ENCODE measurements at places on chromosomes 1 and 21.

- DNase-seq: peak; percentile 38
These were observed at the start of gene OLIG1 for GRCh38 chr21:33069994-33070743. Gene OLIG1 (plus strand): TSS chr21:33070141. CDS start chr21:33070247, 106 bp downstream.

DNA sequence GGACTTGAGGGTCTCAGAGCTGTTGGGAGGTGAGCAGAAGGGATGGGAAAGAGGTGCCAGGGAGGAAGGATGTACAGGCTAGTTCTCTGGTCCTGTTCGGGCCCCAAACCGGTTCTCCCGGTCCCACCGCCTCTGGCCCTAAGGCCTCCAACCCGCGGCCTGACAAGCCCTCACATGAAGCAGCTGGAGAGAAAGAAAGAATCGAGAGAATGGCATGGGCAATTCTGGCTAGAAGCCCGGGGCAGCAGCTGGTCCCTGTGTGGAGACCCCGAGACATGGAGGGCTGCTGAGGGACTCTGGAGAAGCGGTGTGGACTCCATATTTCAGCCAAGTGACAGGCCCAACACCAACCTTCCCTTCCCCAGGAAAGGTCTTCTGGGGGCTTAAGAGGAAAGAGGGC, 730 bp downstream of the CDC42SE1 start:
- no peak for DNase-seq

DNA sequence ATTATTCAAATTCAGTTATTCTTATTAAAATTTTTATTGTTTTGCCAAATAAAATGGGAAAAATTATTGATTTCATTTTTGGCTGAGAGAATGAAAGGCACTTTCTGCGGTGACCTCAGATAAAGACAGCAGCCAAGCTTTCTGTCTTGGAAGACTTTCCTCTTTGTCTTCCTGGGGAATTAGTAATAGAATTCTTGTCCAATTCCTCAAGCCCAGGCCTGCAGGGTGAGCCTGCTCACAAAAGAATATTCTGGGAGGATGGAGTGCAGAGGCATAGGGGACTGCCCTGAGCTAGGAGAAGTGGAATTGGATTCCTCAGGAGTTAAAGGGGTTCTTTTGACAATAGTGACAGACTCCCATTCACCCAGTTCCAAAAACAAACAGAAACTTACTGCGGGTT, 614.5 kb upstream of the ADGRL2 start:
- DNase-seq: no peak

DNA sequence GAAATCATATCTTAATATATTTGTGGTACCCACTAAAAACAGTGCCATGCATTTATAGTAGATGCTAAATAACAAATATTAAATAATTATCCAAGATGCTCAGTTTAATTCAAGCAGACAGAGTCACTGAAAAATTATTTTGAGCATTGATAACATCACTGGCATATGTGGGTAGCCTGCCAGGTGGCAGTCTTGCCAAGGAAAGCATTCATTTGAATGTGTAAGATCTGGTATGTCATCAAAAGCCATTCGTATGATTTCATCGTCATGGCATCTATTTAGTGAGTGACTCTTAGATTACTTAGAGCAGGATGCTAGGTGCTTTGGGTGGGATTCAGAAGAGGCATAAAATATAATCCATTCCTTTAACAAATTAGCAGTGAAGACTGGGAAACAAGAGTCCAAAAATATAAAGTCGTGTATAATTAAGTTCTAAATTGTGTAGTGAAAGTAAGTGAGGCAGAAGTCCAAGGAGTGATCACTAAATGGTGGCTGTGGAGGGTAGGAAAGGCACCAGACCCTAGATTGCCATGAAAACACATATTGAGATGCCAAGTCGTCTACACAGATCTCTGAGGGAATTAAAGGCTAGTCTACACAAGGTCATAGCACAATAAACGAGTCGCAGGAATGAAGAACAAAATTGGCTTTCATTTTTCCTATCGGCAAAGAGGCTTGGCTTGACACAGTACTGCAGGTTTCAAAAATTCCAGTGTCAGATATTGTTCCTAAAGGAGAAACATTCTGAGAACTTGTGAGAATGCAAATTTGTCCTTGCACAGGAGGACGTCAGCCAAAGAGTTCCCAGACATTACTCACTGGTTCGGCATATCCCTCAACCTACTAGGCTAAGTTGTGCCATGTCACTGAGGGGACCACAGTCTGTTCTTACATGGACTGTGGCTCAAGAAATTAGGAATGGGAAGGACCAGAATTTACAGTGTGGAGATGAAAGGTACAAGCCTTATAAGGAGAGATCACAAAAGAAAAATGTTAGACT, 130.8 kb downstream of the LYPLAL1 start:
- DNase-seq: no peak

- DNase-seq: peak; percentile 83
These were observed 11.0 kb upstream of the RNU1-3 start for GRCh38 chr1:16677552-16678431.

GRCh38 chr1:197422993-197423392, 154.9 kb downstream of the CRB1 start:
- DNase-seq: no peak

GRCh38 chr1:221172841-221173240, 293.6 kb downstream of the HLX start:
- no peak for DNase-seq

DNA sequence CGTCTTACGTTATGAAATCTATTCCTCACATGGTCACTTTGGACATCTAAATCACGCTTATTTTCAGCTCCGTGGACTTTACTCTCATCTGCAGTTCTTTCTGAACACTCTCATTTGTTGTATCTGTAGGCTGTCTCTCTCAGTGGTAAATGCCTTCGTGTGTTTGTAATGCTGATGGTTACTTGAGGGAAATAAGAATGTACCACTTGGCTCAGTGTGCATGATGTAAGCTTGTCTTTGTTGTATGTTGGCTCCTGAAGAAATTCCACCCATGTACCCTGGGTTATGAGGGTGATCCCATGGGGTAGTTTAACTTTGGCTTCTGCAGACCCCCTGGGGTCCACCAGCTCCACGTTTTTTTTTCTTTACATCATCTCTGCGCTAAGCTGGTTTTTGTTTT, 378.4 kb downstream of the SETD4 start:
- no peak for DNase-seq

- DNase-seq: no peak
These were observed 8.1 kb upstream of the ACOT7 start for GRCh38 chr1:6401673-6402072.

- DNase-seq: no peak
These were observed 53.1 kb downstream of the SH3GLB1 start for GRCh38 chr1:86757272-86757984.

- no peak for DNase-seq
These were observed 531.1 kb upstream of the ADAMTS5 start for GRCh38 chr21:27498025-27498424.

DNA sequence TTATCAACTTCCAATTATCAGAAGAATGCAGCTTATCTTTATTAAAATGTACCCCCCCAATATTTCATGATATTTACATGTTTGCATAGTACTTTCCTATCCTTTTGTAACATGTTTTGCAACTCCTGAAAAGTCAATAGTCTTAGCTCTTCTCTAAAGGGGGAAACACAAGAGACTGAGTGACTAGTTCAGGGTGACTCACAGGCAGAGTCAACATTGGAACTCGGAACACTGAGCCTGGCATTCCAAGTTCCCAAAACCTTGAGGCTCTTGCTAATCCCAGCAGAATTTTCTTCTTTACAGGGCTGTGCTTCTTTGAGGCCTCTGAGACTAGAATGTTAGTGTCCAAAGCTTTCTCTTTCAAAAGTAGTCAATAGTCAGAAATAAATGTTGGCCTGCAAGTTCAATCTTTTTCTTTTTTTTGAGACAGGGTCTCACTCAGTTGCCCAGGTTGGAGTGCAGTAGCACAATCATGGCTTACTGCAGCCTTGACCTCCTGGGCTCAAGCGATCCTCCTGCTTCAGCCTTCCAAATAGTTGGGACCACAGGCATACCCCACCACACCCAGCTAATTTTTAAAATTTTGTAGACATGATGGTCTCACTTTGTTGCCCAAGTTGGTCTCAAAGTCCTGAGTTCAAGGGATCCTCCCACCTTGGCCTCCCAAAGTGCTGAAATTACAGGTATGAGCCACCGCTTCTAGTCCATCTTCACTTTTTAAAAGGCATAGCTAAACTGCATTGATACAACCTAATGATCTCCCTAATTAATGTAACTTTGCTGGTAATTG, 37.5 kb downstream of the ZNF281 start:
- DNase-seq: no peak

- peak; percentile 46 for DNase-seq
These were observed 186.4 kb upstream of the ZNHIT6 start for GRCh38 chr1:85894651-85895050.

DNA sequence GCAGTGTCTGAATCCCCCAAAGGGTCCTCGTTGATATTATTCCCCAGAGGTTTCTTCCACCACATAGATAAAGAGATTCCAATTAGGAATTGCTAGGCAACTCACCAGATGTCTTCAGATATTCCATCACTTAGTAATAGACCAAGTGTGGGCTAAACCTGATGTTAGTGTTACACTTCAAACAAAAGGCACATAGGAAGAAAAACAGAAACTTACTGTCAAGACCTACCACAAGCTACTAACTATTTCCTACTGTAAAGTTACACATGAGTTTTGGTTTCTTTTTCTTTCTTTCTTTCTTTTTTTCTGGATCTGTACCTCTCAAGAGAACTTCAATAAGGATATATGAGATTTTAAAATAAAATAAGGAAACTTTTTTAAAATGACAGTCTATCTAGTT, 879.1 kb upstream of the NEGR1 start:
- no peak for DNase-seq

DNA sequence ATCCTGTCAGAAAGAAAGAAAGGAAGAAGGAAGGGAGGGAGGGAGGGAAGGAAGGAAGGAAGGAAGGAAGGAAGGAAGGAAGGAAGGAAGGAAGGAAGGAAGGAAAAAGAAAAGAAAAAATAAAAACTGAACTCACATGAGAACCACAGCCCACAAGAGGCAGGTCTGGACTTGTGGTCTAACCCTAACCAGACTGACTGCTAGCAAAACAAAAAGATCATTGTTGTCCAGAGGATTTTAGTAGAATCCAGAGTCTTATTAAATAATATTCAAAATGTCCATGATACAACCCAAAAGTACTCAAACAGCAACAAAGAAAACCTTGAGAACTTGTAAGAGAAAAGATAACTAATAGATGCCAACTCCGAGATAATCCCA, 4.7 kb upstream of the ITGB2 start:
- DNase-seq: peak; percentile 47

GRCh38 chr1:205568469-205569361, 63.1 kb downstream of the ELK4 start:
- DNase-seq: no peak
